ENCODE measurements at places on chromosomes 2 and 18. TPM values are rescaled to one million over a fixed set of nuclear protein-coding genes. Genes with fewer than 3 reads are reported as not detected.

PIK3C3 gene
- total RNA-seq, result 49.0 TPM

FSIP2 gene
- 0.09 TPM for total RNA-seq

SKA1 gene
- 45.6 TPM for total RNA-seq

SCG2 gene
- total RNA-seq, result not detected

IL37 gene
- not detected for total RNA-seq

CAPN14 gene
- 0.33 TPM for total RNA-seq

ERMN gene
- 3.7 TPM for total RNA-seq

- H3K27me3 ChIP-seq, result no peaks in the 10 kb centered on the region
- H3K27ac ChIP-seq, result no peak overlapping the region
- H3K4me1 ChIP-seq, result no peaks in the 10 kb centered on the region
- no peak overlapping the region for H3K4me3 ChIP-seq
- no peak for DNase-seq
- no peaks in the 10 kb centered on the region for H3K36me3 ChIP-seq
Observed at GRCh38 chr2:22748909-22749308, 636.1 kb upstream of the KLHL29 start.

DNA sequence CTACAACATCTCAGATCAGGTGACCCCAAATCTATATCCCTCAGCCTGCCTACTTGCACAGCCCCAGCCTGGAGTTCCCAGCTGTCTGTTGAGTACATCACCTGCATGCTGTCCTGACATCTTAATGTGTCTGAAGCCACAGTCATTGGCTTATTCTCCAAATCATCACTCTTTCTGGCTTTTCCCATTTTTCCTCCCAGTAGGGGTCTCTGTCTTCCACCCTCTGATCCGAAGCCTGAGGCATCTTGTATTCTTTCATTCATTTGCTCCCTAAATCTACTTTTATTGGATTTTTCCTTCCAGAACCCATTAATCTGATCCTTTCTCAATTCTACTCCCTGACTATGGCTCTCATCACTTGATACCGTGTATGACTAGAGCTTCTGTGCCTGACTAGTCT is 332.9 kb upstream of the DCC start:
- H3K27ac ChIP-seq, result no peak overlapping the region
- no peaks in the 10 kb centered on the region for H3K27me3 ChIP-seq
- H3K4me3 ChIP-seq, result no peak overlapping the region
- H3K4me1 ChIP-seq, result no peaks in the 10 kb centered on the region

- peaks cover 7% of the 10 kb centered on the region for H3K4me1 ChIP-seq
- H3K36me3 ChIP-seq, result peaks cover 1% of the 10 kb centered on the region
- H3K4me3 ChIP-seq, result no peak overlapping the region
- DNase-seq, result no peak
Observed at GRCh38 chr18:79566771-79567431, 112.7 kb upstream of the CTDP1 start.

- H3K27me3 ChIP-seq, result peaks cover 5% of the 10 kb centered on the region
- peaks cover 3% of the 10 kb centered on the region for H3K36me3 ChIP-seq
- no peak for DNase-seq
Observed at GRCh38 chr2:127407661-127408003, 10.6 kb upstream of the PROC start.

DNA sequence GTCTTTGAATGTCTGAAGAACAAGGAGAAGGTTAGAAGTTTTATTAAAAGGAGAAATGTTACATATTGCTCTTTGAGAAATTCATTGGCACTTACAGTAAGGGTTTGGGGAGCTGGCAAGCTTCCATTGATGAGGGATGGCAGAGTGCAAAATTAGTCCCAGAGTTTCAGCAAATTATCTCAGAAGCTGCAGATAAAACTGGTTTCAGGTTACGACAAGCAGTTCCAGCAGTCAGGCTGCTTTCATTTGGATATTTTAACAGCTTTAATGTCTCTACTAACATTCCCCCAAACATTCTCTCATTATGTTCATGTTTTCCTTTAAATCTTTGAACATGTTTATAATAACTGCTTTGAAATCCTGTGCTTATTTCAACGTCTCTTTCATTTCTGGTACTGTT is 153.1 kb downstream of the TTC27 start:
- H3K4me3 ChIP-seq, result no peak overlapping the region
- peaks cover 42% of the 10 kb centered on the region for H3K36me3 ChIP-seq
- no peaks in the 10 kb centered on the region for H3K27me3 ChIP-seq
- no peaks in the 10 kb centered on the region for H3K4me1 ChIP-seq

- H3K27ac ChIP-seq, result no peak overlapping the region
- H3K27me3 ChIP-seq, result peaks cover 9% of the 10 kb centered on the region
- peaks cover 6% of the 10 kb centered on the region for H3K36me3 ChIP-seq
- peaks cover 17% of the 10 kb centered on the region for H3K4me1 ChIP-seq
- no peak for DNase-seq
- H3K4me3 ChIP-seq, result no peak overlapping the region
Observed at GRCh38 chr18:8529609-8530008, 79.6 kb upstream of the RAB12 start.
